ENCODE measurements at places on chromosomes 11 and 22.

DNA sequence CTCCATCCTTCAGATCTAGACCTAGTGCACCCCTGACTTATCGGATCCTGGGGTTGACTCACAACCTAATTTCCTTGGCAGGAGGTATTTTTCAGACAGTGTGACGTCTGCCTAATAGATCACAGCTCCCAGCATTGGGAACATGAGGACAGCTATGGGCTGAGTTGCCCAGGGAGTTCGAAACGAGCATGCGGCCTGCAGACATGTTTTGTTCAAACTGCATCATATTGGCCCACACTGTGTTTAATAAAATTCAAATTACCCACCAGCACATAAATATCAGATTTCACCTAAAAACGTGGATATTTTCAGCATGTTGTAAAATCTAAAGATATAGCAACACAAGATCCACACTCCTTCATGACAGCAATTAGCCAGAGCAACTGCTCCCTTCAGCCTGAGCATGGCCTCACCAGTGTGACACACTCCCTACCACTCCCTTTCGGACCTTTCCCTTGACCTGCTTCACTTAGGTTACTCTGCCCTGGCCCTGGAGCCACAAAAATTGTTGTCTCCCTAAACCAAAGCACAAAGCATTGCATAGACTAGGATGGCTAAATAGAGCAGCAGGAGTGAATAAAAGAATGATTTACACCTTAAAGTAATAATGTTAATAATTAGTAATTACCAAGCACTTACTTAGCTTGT, 53.6 kb upstream of the USP47 start:
- DNase-seq, result no peak

DNA sequence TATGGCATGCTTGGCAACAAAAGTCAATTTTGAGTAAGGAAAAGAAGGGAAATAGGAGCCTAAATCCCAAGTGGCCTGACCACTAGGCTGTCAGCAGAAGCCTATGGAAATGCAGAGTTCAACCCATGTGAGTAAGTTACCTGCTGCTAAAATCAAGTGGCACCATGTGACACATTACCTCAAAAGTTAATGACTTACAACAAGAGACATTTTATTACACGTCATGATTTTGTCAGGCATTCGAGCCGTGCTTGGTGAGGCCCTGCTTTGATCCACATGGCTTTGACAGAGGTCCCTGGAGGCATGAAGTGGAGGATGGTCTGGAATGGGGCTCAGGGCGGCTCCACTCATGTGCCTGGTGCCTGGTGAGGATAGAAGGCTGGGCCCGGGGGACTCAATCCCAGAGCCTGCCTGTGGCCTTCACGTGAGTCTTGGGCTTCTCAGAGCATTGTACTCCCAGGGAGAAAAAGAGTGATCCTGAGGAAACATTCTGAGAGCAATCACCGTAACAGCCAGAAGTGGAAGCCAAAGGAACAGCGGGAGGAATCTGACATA, 339.1 kb upstream of the B3GAT1 start:
- DNase-seq, result no peak

- DNase-seq, result no peak
Measured at GRCh38 chr11:47163193-47163592, 13.5 kb downstream of the ARFGAP2 start.

DNA sequence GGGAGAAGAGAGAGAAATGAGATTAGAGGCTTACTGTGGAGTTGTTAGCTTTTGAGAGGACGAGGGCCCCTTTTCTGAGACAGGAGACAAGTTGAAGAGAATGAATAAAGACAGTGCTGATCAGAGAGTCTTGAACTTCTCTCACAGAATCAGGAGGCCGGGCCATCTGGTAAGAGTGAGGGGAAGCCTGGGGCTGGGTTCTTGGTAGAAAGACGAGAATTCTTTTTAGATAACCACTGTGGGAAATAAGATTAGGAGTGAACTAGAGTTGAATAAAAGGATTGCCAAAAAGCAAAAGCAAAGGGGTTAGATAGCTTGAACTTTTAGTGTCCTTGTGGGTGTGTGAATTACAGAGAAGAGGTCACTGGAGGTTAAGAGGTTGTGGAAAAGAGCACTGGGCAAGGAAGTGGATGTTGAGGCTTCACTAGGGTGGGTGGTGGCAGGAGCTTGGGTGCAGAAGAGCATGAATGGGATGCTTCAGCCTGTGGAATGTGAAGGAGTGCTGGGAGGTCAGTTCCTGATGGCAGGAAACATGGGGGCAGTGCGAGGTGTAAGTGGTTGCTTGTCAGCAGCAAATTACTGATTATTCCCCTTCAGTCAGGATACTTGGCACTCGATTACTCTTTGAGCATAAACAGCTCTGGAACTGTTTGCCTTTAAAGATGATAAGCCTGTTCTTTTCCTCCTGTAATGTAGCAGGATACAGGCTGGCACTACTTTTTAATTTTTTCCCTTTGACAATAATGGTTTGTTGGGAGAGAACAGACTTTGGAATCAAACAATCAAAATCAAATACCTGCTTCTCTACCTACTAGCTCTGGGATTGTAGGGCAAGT, 98.3 kb downstream of the ARHGAP42 start:
- DNase-seq, result no peak

DNA sequence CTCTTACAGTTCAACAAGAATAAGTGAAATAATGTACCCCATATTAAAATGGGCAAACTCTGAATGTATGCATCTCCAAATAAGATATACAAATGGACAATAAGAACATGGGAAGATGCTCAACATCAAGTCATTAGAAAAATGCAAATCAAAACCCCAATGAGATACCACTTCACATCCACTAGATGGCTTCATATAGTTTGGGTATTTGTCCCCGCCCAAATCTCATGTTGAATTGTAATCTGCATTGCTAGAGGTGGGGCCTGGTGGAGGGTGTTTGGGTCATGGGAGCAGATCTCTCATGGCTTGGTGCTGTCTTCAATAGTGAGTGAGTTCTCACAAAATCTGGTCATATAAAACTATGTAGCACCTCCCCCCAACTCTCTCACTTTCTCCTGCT, 5.7 kb downstream of the MPZL2 start:
- DNase-seq, result no peak

Data from endothelial cell of umbilical vein (primary cell).